Endothelial cell (in vitro differentiated cells): ENCODE measurements at places on chromosomes 5 and 9.

DNA sequence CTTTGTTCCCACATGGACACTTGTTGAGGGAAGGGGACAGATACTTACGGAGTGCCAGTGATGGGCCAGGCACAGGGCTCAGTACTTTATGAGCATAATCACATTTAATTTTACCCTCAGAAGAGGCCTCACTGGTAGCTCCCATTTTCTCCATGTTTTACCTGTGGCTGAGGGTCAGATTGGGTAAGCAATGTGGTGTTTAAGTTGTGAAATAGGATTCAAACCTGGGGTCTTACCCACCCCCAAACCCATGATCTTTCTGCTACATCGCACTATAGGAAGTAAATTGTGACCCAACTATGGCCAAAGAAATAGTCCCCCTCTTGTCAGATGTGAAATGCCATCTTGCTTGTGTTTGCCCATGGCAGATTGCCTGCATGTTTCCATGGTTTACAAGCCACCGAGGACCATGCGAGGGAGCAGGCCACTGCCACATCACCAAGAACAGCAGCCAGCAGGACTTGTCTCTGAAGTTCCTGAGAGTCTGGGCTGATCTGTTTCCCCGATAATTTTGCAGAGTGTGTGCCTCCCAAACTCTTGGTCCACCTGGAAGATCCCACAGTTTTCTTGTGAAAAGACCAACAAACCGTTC, 95.4 kb downstream of the MACROH2A1 start:
- DNase-seq = no peak

GRCh38 chr9:114386361-114386885, 1.4 kb downstream of the AKNA start:
- no peak for DNase-seq

- no peak for DNase-seq
These were observed 2.0 kb upstream of the CAMSAP1 start for GRCh38 chr9:135909371-135909770.

- no peak for DNase-seq
These were observed 1004.1 kb upstream of the EDIL3 start for GRCh38 chr5:85388770-85389169.

DNA sequence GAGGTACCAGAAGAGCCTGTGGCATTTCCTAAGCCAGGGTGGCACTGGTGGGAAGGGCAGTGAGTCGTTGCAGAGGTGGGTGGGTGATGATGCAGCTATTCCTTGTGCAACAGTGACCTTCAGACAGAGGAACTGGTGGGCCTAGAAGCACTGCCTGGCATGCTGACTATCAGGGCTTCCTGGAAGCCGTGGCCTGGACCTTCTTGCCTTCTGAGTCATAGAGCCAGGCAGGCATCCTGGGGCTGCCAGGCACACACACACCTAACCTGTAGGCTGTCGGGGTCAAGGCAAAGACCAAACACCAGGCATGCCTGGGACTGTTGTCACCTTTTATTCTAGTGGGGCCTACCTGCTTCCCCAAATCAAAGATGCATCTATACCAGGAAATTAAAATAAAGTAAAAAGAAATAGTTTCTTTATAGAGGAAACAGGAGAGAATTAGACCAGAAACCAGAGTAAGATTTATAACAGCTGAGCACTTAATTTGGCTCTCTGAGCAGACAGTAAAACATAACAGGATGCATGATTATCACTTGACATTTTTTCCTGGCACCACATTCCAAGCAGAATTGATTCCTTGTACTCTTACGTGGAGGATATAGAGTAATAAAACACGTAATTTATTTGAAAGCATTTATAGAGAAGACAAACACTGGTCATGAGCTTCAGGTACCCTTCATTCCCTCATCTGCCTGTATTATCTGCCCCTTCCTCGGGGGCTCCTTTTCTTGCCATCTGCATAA, 25.1 kb downstream of the NANS start:
- no peak for DNase-seq

DNA sequence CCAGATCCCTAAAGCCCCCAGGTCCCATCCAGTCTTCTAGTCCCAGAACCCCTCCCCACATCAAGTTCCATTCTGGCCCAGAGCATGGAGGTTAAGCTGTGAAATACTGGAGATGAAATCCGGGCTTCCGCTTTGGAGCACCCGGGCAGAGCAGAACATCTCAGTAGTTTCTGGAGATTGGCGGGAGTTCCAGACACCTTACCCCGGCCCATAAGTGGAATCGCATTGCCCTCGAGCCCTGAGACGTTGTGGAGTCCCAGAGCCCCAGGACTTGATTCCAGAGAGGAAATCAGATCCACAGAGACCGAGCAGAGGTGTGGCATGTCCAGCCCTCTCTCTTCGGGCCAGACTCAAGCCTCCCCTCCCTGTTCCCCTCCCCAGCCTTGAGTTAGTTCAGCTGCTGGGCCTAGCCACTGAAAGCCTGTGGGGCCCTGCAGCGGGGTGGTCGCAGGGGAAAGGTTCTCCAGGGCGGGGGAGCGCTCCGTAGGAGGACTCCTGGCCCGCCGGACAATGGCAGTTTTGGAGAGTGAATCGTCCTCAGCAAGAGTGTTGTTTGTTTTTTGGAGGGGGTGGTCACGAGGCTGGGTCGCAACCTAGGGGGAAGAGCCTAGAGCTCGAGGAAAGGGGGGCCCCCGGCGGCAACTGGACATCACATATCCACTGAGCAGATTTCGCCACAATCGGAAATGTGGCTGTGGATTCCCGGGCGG, 1.0 kb upstream of the PAX5 start:
- no peak for DNase-seq

DNA sequence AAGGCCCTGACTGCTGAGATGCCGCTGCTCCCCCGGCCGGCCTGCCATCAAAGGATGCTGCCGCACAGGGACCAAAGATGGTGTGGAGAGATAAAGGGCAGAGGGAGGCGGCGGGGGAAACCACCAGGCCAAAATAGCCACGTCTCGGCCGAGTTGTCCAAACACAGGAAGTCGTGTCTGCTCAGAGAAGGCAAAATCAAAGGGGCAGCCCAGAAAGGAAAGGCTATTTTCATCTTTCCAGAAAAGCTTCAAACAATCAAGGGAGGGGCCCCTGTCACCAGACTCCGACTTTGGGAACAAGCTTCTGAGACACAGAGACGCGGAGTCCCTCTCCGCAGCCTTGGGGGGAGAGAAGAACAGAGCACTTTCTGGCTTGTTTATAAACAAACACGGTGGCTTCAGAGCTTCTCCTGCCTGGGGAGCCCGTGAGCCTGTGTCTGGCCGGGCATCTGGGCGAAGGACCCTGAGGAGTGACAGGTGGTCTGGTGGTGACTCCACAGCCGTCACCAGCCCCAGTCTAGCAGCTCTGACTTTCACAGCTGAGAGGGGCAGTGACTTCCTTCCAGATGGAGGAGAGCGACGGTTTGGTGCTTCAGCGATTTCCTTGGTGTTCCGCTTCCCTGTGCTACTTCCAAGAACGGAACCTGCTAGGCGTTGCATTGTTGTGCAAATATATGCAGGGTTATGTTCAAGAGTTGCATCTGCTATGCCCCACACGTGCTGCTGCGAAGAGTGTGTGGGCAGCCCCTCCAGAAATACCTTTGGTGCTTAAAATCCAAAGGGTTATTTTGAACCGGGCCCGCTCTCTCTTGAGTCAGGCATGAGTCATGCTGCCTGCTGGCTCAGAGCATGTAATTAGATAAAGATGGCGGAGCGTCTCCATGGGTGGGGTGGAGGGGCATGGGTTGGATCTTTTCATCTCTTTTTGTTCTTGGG, 24.0 kb downstream of the ADAMTSL2 start:
- DNase-seq = peak; percentile 72

DNA sequence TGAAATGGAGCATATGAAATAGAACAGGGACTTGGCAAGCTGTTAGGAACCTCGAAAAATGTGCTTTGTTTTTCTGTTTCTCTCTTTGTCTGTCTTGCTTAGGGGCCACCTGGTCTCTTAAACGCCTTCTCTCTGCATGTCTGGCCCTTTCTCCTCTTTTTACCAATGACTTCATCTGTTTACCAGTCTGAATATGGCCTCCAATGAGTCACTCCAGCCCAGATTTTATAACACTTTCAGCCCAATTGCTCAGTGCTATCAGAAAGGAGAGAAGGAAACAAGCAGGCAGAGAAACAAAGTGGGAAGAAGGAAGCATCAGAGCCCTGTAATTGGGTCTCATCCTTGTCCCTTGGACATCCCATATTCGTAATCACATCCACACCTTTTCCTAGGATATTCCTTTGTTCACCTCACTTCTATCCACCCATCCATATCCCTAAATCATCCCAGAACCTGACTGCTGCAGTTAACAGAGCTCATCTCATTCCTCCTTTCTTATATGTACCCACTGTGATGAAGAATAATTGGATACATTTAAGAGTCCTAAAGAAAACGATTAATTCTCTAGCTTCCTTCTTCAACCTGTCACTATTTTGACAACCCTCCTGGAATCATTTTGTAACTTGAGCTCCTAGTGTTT, 151.8 kb upstream of the GPR151 start:
- DNase-seq = no peak

- DNase-seq = no peak
These were observed 143.4 kb downstream of the SPOCK1 start for GRCh38 chr5:137355708-137356107.

- DNase-seq = no peak
These were observed 110.7 kb downstream of the CCDC192 start for GRCh38 chr5:127813633-127814587.

GRCh38 chr9:107708791-107709190, 219.2 kb upstream of the KLF4 start:
- DNase-seq = no peak
